ENCODE measurements at places on chromosomes 6 and 20.
A peak's percentile ranks its signal among the peaks of the same experiment; 100 is the strongest.

DNA sequence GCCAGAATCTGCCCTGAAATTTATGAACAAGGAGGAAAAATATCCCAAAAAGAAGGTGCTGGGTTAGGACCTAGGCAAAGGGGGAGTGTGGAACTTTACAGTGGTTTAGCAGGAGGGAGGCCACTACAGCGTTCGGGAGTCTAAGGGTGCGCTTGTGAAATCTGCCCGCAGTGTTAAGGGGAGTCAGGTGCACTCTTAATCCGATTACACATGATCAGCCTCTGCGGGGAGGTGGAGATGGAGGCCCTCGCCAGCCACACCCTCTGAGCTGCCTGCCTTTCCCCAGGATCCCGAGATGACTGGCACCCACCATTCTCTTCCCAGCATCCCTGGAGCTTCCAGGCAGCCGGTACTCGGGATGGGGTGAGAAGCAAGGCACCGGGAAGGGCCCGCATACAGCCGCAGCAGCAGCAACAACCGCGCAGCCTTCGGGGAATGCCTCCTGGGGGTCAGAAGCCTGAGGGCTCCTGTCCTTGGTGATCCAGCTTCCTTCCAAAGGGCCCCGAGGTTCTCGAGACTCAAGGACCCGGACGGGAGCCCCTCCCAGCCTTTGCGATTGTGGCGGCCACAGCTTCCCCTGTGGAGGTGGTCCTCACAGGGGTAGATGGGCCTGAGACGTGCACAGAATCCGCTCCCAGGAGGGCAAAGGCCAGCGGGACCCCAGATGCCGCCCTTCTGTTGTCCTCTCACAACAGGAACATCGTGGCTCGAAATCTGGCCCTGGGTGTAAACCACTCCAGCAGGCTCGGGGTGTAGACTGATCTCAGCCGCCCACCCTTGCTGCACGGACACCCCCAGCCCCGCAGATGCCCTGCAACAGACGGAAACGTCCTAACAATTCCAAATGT is 57.3 kb upstream of the CST7 start:
- DNase-seq, result no peak

DNA sequence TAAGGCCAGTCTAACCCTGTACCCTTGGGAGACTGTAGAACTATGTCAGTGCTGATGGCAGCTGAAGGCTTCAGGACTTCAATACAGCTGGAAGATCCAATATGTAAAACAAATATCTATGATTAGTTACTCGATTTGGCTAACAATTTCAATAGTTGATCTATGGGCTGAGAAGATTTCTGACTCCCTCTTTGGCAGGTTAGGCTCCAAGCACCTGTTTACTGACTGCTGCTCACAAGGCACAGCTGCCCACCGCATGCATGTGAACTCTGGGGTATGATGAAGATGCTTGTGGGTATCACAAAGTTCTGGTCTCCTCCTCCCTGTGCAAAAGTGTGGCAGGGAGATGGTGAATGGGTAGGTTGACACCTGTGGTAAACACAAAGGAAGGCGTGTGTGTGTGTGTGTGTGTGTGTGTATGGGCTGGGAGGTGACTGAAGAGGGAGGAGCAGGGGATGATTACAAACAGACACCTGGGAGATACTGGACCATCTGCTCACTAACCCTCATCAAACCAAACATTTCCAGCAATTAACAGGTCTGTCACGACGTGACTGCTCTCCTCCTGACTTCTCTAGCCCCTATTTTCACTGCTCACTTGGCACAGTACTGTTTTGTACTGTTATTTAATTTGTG is 18.1 kb downstream of the ELMO2 start:
- no peak for DNase-seq

GRCh38 chr20:37309936-37310590 is 20.6 kb downstream of the MANBAL start:
- no peak for DNase-seq

- DNase-seq, result no peak
These were observed 36.2 kb upstream of the CDKAL1 start for GRCh38 chr6:20498041-20498385.

DNA sequence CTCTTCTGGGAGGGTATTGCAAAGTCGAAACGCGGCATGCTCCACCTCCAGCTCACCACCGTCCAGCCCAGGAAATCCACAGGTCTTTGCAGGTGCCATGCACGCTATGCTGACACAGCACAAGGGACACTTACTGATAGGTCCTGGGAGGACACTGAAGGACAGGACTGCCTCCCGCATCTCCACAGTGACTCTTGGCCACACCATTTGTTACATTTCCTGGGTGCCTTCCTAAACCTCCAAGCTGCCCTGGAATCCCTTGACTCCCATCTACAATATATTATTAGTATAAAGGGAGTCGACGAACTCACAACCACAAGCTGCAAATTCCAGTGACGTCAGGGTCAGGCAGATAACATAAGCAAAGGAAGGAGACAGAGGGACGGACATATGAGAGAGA is 106.9 kb downstream of the JPH2 start:
- DNase-seq, result no peak

DNA sequence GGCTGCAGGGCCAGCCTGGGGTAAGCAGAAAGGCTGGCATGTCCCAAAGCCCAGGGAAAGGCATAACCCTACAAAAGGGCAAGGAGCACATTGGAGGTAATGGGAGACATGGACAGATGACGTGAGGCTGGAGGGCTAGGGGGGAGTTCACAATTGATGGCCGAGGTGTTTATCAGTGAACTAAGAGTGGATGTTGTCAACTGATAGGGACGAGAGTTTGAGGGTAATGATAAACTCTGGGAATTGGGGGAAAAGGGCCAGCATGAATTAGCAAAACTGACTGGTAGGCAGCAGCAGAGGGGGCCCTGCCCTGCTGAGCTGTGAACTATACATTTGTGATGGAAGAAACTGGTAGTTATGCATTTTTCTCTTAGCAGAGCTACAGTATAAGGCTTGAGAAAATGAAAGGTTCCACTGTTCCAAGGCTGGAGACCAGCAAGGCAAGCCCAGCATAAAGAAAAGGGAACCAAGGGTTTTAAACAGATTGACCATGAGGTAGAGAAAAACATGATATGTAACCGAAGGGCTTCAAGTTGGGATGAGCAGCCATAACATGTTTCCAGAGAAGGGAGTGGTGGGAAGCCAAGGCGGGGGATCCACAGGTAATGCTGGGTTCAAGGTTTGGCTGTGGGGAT is 98.1 kb upstream of the MLN start:
- no peak for DNase-seq

DNA sequence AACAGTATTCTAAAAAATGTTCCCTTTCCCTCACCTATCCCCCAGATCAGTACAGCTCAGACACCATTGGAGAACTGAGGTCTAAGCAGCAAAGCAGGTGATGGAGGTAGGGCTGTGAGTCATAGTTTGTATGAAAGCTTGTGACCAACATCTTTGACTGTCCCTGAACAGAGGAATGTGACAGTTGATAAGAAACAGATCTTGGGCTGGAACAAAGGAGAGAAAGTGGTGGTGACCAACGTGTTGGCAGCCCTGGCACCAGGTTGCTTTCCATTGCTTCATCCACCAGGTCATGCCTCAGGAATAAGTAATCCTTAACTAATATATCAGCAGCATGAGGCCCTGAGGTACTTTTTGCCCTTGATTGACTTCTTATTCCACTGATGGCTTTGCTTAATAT is 19.9 kb upstream of the CRIP3 start:
- DNase-seq, result no peak

- no peak for DNase-seq
These were observed 118.4 kb downstream of the FARS2 start for GRCh38 chr6:5379647-5380242.

DNA sequence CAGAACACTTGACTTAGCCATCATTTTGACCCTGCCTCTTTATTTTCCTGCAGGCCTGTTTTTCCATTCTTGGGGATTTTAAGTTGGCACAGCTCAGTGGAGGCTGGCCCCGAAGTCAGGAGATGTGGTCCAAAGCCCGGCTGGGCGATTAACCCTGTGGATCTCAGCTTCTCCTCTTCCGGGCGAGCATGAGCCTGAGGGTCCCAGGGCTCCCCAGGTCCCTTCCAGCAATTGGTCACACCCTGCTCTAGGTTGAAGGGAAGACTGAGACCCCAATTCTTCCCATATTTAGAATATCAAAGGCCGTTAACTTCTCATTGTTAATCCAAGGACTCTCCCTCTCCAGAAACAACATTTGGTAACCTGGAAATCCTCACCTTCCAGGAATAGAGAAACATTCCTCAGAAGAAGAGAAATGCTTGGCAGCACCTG is 2.3 kb downstream of the THBS2 start:
- no peak for DNase-seq

GRCh38 chr6:3228046-3228671 is 706 bp upstream of the TUBB2B start:
- DNase-seq, result no peak

GRCh38 chr6:167826896-167827582 is at the start of gene AFDN:
Gene AFDN, plus strand, starts transcription at chr6:167826911. Its CDS starts 222 bp downstream, at chr6:167827133.
- no peak for DNase-seq

- no peak for DNase-seq
These were observed 4.7 kb upstream of the SHLD1 start for GRCh38 chr20:5745416-5746030.

GRCh38 chr6:64280569-64280968 is 645.0 kb downstream of the PHF3 start:
- no peak for DNase-seq

DNA sequence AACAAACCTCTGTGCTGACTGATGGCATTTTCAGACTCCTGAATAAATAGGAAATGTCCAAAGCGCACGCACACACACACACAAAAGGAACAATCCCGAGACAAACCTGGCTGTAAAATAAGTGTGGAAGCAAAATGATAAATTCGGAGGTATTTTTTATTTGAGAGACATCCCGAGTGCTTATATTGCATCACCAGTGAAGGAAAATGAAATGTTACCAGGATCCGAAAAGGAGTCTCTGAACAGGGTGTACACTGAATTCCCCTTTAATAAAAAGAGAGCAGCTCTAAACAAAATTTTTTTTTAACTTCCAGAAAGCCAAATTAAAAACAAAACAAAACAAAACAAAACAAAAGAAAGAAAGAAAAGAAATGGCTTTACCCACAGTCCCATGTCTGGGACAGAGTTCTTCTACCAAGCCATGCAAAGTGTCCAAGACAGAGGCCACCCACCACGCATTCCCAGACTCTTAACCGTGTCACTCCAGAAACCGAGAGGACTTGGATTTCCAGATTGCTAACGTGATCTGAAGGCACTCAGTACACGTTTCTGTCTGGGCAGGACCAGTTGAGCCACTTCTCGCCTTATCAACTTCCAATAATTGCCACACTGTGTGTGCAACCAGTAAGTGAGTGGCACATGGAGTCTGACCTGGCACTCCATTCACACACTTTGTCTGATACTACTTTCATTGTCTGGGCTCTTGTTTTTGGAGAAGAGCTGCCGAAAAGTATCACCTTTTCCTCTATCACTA is 817 bp downstream of the ME1 start:
- no peak for DNase-seq

DNA sequence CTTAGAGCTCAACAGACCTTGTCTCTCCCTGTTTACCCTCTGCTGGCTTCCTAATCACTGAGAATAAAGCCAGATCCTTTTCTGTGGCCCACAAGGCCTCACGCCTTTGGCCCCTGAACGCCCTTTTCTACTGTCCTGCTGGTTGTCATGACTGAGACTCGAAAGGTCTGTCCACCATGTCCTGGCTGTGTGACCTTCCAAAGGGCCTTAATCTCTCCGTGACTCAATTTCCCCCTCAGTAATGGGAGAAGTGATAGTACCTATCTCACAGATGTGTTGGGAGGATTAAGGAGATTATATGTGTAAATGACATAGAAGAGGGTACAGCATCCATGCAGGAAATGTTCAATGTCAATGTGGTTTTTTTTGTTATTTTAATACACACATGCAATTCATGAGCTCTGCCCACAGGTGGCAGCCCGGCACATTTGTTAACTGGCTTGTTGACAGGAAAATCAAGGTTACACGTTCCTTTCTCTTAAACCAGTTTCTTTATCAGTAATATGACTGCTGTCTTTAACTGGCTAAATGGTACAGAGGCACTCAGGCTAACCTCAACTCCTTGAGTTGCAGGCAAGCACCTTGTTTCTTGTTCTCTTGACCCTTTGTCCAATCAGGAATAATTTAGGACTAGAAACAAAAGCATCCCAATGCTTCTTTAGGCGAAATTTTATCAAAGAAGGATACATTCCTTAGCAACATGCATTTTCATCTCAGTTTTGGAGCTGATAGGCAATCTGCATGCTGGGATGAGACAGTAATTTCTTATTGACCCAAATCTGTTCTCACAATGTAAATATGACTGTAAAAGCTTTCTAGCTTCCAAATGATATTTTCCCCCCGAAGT is 16.6 kb downstream of the SLC22A1 start:
- DNase-seq, result peak; percentile 16

GRCh38 chr6:133248241-133249001 is 7.3 kb downstream of the EYA4 start:
- no peak for DNase-seq

GRCh38 chr6:25709761-25710160 is 44.8 kb upstream of the SLC17A4 start:
- DNase-seq, result no peak

DNA sequence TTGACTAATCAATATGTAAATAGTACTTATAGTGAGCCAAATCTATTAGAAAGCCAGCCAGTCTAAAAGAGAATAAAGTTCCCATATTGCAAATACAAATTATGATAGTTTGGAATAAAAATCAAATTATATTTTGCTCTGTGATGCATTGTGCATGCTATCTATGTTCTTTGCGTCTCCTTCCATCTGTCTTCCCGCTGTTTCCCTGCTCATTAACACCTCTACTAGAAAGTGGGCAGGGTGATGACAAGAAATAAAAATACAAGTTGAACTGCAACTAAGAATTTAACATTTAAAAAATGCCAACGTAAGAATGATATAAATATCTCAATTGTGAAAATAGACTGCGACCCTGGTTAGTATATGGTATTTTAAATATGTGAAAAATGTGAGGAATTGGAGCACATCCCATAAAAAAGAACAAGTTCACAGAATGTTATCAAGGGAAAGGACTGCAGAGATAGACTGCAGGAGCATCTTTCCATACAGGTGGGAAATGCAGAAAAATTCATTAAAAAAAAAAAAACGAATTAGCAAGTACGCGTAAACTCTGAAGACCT is 157.6 kb upstream of the PDE7B start:
- no peak for DNase-seq

- no peak for DNase-seq
These were observed 102.2 kb downstream of the UNC5CL start for GRCh38 chr6:40936818-40937251.

- DNase-seq, result no peak
These were observed 44.8 kb upstream of the EMILIN3 start for GRCh38 chr20:41411391-41411847.

GRCh38 chr20:46683939-46684750 is 5.1 kb downstream of the TP53RK start:
- no peak for DNase-seq

- DNase-seq, result no peak
These were observed 997 bp upstream of the FBXO30 start for GRCh38 chr6:145815309-145816274.

DNA sequence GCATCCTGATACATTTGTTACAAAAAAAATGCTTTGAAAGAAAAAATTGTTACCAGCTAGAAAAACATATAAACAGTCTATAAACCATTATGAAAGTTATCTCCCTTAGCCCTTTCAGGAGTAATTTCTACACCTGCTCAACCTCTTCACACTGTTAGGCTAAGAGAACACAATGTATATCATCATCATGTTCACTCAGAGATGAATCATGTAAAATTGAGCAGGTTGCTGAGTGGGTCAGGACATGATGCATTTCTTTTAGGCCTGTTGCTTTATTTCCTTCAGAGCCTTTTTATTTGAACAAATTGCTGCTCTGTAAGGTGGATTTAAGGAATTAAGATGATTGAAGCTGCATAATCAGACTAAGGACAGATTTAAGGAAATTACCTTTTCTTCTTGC is 531.3 kb upstream of the MAN1A1 start:
- no peak for DNase-seq

All from stimulated activated CD4-positive, alpha-beta T cell treated with anti-CD3 and anti-CD28 coated beads, TNF-alpha, amount 100 ng/mL, for 1 hour (primary cell).